ENCODE measurements at places on chromosomes 2 and 18.

- DNase-seq: no peak
These were observed 87.6 kb downstream of the CDC42EP3 start for GRCh38 chr2:37583867-37584266.

DNA sequence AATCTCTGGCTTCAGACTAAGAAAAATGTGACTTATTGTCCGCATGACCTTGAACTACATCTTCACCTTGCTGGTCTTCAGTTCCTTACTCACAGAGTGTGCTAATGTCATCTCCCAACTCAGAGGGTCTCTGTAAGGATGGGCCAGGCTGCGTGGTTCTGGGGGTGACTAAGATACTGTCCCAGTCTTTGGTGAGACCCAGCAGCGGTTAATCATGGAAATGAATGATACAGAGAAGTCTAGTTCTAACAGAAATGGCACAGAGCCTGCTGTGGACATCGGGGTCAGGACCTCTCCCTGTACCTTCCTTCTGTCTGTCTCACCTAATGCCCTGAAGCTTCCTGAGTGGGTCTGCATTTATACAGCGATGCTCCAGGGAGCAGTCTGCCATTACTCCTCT lies 662.7 kb upstream of the HS6ST1 start:
- no peak for DNase-seq

DNA sequence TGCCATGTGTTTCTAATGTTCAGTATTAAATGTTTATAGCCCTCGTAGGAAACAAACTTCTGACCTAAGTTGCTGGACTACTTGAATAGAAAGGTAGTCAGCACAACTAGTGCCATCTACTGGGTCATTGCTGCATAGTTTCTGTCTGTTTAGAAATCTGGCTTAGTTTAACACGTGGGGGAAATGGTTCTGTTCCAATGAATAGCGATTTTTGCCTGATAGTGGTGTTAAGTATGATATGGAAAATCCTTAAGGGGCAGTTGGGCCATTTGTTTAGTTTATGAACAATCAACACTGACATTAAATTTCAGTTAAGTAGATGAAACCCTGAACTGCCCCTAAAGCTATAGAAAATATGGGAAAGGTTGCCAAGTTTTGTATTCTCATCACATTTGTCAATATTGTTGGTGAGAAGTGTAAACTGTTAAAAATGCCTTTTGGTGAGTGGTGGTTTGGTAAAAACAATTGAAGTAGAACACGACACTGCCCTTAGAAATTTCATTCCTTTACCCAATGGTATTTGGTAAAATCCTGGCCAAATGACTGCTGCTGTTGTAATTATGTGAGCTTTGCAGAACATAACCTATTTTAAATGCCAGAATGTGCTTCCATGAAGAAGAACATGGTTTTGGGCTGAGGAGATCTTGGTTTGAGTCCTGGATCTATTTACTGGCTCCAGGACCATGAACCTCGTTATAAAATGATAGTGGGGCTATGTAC lies 13.2 kb downstream of the NABP1 start:
- peak; percentile 44 for DNase-seq

GRCh38 chr2:239109041-239109927 lies 261.4 kb downstream of the TWIST2 start:
- no peak for DNase-seq

DNA sequence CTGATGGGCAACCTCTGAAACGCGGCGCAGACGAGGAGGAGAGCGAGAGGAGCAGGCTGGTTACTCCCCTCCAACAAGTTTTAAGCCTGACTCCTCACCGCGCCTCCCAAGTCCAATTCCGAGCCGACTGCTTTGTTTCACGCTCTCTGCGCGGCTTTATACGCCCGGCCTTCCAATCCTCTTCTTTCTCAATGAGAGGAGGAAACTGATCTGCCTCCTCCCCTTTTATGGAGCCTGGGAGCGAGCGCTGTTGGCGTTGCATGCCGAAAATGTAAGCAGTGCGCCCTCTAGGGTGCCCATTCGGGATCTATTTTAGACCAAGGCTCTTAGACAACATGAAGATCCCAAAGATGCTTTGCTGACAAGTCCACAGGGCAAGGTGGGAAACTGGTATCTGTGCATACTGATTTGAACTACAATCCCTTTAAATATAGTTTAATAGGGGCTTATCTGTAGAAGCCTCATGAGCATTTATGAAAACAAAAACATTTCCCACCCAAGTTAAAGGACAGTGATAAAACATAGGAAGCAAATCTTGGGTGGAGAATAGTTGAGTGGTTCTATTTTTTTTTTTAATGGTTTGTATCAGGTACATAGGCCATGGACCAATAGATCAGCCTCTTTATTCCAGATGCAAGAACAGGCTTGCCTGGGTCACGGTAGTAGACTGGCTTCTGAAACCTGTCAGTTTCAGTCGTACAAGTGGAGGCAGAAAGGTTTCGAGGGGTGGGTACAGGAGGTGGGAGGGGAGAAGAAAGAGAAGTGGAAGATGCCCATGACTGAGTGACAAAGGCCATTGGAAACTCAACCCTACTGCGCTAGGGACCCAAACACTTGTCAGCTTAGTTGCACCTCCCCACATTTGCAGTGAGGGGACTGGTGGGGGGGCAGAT lies at the start of gene RND3:
Gene RND3, minus strand, starts transcription at position 131 of the 893 bp plus-strand sequence. CDS start 250 bp downstream, outside the sequence.
- peak; percentile 20 for DNase-seq

DNA sequence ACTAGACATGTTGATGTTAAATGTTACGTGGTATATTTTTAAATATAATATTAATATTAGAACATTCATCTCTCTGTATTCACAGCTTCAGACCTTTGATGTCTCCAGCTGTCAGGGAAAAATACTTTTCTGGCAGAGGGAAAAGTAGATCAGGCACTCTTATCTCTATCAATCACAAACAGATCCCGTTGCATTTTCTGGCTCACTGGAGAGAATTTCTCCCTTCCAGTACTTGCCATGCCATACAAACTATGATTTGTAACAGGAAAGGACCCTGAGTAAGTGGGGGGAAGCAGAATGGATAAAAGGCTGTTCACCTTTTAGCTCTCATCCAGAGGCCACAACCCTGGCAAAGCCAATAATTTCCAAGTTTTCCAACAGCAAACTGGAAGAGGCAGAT lies 158.0 kb downstream of the TCF4 start:
- no peak for DNase-seq

DNA sequence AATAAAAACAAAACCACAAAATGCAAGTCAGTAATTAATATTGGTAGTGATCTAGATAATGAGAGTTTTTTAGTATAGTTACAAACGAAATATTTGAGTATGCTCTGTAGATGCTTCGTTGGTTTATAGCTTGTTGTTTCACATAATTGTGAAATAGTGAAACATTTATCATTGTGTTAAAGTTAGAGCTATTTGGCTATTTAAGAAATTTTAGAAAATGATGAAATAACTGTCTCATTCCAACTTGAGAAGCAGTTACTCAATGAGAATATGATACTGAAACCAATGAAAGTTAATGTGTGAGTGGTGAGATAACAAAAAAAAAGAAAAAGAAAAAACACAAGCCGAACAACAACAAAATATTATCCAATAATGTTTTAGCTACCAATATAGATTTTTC lies 475.6 kb upstream of the ZEB2 start:
- no peak for DNase-seq

GRCh38 chr2:233572468-233572867 lies 5.9 kb upstream of the USP40 start:
- no peak for DNase-seq

- DNase-seq: no peak
These were observed 32.8 kb upstream of the DOCK10 start for GRCh38 chr2:225074919-225075681.

- no peak for DNase-seq
These were observed 7.8 kb upstream of the ANXA4 start for GRCh38 chr2:69734035-69734611.

GRCh38 chr2:11822746-11823451 lies 76.5 kb downstream of the LPIN1 start:
- DNase-seq: no peak

DNA sequence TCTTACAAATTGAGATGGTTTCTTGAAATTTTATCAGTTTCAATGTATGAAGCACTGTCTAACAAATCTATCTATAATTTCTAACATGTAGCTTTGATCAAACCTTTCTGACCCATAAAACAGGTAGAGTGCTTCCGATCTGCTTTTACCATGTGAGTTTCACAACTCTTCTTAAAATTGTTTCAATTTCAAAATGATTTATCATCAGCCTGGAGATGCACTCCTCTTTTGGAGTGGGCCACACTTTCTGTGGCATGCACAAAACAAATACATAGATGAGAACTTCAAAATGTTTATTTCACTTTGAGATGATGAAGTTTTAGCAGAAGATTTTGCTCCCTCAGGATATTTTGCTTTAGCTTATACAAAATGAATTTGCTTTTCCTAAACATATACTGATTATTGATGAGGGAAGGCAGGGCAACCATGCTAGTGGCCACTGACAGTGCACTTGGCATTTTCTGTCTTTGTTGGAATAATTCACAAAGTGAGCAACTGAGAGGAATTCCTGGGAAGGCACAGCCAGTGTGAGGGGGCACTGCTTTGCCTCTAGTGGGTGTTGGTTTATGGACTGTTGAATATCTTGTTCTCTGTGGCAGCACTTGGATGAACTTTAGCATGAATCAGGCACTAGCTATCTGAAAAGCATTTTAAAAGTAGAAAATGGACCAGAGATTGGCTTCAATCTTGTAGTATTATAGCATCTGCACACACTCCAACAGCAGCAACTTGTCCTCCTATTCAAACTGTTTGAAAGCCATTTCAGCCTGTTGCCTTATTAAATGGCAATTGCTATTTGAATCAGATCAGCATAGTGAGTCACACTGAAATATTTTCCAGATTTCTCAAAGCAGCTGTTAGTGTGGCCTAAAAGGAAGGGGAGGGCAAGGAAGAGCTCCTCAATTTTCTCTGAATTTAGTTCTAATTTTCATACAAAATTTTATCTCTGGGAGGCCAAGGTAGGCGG lies 193.2 kb downstream of the CCDC85A start:
- DNase-seq: no peak

GRCh38 chr2:85713836-85714235 lies 19.7 kb downstream of the GNLY start:
- DNase-seq: no peak

DNA sequence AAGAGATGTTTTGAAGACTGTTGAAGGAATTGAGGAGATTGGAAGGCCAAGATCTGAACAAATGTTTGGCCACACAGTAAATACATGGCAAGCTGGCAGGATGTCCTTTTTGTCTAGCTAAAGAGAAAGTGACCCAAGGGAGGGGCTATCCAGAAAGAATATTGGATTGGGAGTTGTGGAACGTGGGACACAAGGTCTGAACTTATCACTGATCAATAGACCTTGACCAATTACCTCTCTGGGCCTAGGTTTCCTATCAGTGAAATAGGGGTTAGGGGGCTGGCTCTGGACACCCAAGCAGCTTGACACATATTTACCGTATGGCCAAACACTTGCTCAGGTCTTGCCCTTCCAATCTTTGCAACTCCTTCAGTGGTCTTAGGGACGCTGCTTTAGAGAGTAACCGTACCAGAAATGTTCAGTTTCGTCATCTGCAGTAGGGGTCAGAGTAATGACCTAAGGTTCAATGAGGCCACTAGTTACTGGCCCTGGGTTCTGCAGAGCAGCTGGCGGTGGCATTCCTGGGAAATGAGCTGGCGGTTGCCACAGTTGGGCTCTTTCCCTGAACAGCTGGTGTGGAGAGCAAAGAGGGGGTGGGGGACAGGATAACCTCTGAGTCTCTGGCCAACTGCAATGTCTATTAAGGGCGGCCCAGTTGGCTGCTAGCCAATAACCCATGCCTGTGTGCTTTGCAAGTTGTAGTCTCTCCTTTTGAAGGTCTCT lies 70.1 kb upstream of the STPG4 start:
- no peak for DNase-seq

- no peak for DNase-seq
These were observed 33.7 kb downstream of the G6PC2 start for GRCh38 chr2:168934826-168935225.

DNA sequence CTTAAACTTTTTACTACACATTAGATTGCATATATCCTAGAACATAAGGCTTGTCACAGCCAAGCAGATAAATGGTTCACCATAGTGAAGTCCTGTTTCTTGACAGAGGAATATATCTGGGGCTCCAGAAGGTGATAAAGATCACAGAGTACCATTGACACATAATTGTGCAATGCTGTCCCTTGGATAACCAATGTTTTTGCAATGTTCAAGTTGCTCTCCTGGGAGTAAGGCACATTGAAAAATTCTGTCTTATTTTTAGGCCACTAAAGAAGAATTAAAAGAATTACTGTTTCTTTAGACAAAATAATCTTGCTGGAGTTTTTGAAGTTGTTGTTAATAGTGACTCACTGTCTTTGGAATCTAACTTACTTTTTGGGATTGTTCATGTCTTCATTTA lies 1132.8 kb downstream of the LRP1B start:
- DNase-seq: no peak

- no peak for DNase-seq
These were observed 12.6 kb downstream of the NDUFAF7 start for GRCh38 chr2:37244017-37244416.

- DNase-seq: no peak
These were observed 16.0 kb upstream of the CHRNA1 start for GRCh38 chr2:174780191-174780840.

DNA sequence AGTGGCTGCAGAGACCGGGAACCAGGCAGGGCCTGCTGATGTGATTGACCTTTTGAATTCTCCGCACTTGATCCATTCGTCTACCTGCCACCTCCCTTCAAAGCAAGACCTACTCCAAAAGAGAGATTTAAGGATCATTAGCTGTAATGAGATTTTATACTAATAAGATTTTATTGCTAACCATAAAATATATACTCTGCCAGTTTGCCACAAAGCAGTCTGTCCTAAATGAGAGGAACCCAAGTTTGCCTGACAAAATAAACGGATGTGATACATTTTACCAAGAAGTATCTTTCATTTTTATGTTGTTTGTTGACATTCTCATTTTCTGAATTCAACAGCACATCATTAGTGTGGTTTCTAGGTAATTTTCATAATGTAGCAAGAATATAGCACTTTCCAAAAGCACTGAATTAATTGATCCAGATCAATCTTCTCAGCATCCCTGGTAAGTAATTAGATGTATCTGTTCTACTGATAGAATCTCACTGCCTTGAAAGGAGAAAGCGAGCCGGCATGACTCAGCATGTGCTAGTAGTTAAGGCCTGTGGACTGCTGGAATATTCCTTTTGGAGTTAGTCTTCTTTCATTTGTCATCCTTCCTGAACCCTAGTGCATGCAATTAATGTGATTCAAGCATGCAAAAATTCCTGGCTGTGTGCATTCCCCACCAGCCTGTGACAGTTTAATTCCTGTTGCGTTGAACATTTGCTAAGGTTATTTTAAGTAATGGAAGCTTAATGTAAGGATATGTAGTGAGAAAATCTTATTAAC lies 128.5 kb downstream of the ARL6IP6 start:
- DNase-seq: no peak

- no peak for DNase-seq
These were observed 690.9 kb upstream of the TMEFF2 start for GRCh38 chr2:192885569-192886160.

DNA sequence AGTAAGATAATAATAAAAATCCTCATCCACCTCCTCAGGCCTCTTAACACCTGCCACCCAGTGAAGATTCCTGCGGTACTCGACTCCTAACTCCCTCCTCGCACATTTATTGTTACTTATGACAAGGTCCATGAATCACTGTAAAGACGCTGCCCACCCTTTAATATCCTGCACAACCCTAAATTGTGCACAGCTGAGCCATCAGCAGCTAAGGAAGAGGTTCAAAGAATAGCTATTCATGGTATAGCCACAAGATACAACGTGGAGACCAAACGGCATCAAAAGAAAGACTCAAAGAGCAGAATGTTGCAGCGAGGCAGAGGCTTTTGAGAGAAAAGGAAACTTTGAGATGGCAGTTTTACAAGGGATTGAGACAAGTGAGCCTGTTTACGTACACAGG lies 266.3 kb downstream of the SATB2 start:
- DNase-seq: no peak

- DNase-seq: no peak
These were observed 25.0 kb upstream of the MAP3K20 start for GRCh38 chr2:173050684-173051083.

Measured in activated T-cell treated with anti-CD3 and anti-CD28 coated beads for 24 hours (primary cell).